NCI-H1417 (cell line): ENCODE measurements at places on chromosomes 16 and 17.

DNA sequence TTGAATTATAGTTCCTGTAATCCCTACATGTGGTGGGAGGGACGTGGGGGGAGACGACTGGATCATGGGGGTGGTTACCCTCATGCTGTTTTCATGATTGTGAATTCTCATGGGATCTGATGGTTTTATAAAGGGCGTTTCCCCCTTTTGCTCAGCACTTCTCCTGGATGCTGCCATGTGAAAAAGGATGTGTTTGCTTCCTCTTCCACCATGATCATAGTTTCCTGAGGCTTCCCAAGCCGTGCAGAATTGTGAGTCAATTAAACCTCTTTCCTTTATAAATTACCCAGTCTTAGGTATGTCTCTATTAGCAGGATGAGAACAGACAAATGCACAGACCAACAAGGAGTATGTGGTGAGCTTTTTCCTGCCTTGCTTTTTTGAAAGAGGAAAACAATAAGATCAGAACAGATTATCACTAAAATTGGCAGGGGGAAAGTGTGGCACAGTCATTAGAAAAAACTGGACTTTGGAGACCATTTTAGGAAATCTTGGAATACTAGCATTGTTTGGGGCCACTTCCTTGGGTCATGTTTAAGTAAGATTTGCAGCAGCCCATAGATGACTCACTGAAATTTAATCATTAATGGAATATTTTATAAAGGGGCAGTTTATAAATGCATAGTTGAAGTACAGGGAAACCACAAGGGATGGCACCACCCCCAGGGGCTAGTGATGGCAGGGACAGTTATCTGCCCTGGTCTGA lies 352.8 kb downstream of the CDH13 start:
- DNase-seq = no peak

GRCh38 chr16:75931970-75932369 lies 205.7 kb upstream of the CPHXL start:
- DNase-seq = no peak

GRCh38 chr17:64574646-64575045 lies 67.9 kb downstream of the CEP95 start:
- no peak for DNase-seq

- DNase-seq = no peak
Measured at GRCh38 chr16:51562891-51563290, 411.8 kb upstream of the SALL1 start.

GRCh38 chr17:11996722-11997146 lies 541 bp downstream of the ZNF18 start:
- DNase-seq = peak; percentile 75

DNA sequence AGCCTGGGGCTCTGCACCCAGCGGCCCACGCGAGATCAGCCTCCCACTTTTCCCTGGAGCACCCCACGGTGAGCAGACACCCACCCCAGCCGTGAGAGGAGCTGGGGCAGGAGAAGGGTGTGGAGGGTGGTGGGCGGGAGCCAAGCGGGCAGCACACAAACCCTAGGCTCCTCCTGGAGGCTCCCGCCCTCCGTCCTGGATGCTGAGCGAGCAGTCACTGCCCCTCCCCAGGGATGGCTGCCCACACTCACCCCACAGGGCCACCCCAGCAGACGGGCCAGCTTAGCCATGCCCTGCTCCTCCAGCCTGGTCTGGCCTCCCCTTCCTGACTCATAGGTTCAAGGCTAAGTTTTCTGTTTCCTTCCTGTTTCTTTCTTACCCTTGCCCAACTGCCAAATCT lies 15.7 kb upstream of the ABCC3 start:
- no peak for DNase-seq

DNA sequence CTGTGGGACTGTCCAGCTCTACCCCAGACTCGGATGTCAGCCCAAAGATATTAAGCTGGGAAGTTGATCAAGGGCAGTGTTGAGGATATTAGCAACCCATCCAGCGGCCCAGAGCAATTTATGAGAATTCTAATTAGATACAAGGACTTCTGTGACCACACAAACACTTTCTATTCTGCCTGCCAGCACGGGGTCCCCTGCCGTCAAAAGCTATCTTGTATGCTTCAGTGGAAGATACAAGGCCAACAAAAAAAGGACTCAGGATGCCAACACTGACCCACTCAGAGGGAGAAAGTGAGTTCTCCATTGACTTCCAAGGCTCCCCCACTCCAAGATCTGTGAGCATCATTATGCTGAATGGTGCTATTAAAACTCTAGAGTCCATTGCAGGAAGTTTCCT lies 390.7 kb downstream of the GRIN2A start:
- no peak for DNase-seq

DNA sequence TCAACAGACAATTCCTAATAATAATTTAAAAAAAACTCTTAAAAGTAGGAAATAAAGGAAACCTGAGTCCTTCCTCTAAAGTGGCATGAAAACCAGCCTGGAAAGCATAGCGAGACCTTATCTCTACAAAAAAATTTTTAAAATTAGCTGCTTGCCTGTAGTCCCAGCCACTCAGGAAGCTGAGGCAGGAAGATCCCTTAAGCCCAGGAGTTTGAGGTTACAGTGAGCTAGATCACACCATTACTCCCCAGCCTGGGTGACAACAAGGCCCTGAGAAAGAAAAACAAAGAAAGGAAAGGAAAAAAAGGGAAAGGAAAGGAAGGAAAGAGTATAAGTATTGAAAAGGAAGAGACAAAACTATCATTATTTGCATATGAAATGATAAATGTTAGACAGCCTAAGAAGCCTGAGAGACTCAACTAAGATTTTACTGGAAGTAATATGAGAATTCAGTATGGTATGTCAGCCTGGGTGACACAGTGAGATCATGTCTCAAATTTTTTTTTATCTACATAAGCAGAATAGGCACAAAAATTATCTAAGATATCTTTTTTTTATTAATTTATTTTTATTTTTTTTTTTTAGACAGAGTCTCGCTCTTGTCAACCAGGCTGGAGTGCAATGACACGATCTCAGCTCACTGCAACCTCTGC lies 113.0 kb downstream of the GOSR1 start:
- no peak for DNase-seq

- no peak for DNase-seq
Measured at GRCh38 chr17:63842173-63842539, 329 bp downstream of the SMARCD2 start.

DNA sequence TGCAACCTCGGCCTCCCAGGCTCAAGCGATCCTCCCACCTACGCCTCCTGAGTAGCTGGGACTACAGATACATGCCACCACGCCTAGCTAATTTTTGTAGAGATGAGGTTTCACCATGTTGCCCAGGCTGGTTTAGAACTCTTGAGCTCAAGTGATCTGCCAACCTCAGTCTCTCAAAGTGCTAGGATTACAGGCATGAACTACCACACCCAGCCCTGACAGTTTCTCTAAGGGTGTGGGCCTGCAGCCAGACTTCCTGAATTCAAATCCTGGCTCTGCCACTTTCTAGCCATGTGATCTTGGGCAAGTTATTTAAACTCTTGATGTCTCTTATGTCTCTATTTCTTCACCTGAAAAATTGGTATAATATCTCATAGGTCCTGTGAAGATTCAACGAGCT lies 5.6 kb downstream of the CUEDC1 start:
- no peak for DNase-seq

DNA sequence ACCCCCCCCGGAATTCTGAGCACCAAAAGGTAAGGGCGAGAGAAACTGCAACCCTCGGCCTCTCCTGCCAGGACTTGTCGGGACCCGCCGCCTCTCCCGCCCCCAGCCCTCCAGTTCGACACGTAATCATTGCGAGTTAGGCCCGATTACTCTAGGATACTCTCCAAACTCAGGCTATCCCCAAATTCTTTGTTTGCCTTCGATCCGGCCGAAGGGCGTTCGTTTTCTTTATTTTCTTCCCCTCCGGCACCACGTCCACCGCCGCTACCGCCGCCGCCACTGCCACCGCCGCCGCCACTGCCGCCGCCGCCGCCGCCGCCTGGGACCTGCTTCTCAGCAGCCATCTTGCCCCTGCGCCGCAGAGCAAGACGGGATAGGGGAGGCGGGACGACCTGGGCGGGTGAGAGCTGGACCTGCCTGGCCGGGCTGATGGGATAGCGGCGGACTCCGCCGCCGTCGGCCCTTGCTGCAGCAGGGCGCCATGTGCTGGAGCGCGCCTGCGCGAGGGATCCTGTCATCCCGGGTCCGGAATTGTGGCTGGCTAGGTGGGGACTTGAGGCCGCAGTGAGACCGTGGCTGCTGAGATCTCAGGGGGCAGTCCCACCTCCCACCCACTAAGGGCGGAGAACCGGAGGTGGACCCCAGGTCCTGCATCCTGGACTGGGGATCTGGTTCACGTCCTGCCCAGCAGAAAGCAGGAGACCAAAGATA lies at the start of gene SRP68:
SRP68 (minus strand) TSS at position 370 of the 711 bp plus-strand sequence; CDS start at position 344, 26 bp downstream.
- DNase-seq = peak; percentile 88

GRCh38 chr16:17658881-17659280 lies 188.1 kb upstream of the XYLT1 start:
- no peak for DNase-seq
